Mucosa of gallbladder (tissue), 1 donor: ENCODE measurements at places on chromosomes 5 and 9. TPM values are rescaled to one million over a fixed set of nuclear protein-coding genes. Genes with fewer than 3 reads are reported as not detected.

- DNase-seq, result no peak
Measured at GRCh38 chr5:44246986-44247385, 142.2 kb downstream of the FGF10 start.

CDO1 gene
- total RNA-seq, result 10.8 TPM

SYK gene
- total RNA-seq, result 42.9 TPM

- DNase-seq, result no peak
Measured at GRCh38 chr5:100575815-100576214, 40.6 kb downstream of the FAM174A start.

- no peak for DNase-seq
Measured at GRCh38 chr9:109689701-109690100, 90.3 kb upstream of the PALM2AKAP2 start.

DNA sequence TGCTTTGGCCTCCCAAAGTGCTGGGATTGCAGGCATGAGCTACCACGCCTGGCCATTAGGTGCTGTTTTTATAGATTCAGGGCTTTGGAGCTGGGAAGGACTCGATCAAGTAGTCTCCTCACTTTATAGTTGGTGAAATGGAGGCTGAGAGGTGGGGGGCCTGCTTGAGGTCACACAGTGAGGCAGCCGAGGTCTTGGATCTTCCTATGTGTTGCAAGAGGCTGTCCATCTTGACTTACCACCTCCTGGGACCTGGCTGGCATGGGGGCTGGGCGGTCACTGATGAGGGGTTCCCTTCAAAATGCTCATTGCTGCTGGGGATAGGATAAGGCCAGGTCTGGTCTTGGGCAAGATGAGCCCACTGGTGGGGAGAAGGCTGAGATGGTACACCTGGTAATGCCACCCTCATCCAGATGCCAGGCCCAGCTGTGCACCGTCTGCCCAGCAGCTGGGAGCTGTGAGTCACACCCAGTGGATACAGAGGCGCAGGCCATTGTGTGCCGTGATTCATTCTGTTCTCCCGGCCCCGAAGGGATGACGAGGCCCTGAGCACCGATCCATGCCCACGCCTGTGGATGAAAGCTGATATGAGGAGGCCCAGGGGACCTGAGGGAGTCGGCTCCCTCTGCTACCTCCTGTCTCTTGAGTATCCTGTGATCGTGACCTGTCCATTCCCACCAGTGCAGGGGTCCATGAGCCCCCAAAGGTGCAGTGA is 10.5 kb upstream of the NDST1 start:
- peak; percentile 60 for DNase-seq

DNA sequence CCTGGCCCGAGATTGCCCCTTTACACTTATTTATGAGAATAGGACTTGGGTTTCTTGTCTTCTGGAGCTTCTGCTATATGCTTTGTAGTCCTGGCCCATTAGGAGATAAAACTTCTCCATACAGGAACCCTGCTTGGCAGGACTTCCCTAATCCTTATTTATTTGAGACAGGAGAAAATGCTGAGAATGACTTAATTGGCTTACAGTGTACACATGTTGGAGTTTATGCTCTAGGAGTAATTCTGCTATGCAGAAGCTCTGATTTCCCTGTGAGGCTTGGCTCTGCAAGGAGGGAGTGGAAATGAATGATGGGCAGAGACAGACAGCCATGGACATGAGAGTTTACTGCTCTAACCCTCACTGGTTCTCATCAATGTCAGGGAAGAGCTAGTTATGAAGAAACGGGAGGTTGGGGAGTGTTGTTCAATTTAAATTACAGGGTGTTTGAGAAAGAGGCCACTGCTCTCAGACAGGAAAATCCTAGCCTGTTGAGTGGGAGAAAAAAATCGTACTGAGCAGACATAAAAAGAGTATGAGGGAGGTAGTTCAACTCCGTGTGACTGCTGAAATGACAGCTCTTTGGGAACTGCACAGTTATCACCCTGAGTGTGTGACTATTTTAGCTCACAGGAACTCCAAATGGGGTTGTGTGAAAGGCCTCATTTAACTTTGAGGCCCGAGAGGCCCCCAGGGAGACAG is 37.5 kb downstream of the ACTBL2 start:
- no peak for DNase-seq

CARTPT gene
- total RNA-seq, result 0.23 TPM
